T-helper 2 cell treated with Interferon-gamma antibody and Interleukin-4, amounts not matched to agents 100 ng/mL and 5 ng/mL, for 36 hours (primary cell): ENCODE measurements at places on chromosomes 12 and 14. TPM values are rescaled to one million over a fixed set of nuclear protein-coding genes. Genes with fewer than 3 reads are reported as not detected.

The GYS2 gene
- total RNA-seq: 0.11 and 0.23 TPM in 2 replicates

The MGP gene
- total RNA-seq: 0.27 TPM in 1 of 2 replicates, not detected in the other

The FAM90A1 gene
- total RNA-seq: 0.09 and 0.36 TPM in 2 replicates

The TMEM229B gene
- total RNA-seq: 18.4 and 19.4 TPM in 2 replicates

The ORMDL2 gene
- total RNA-seq: 68.2 and 71.0 TPM in 2 replicates

The FLRT2 gene
- not detected in 2 replicates for total RNA-seq

The DIO3 gene
- not detected in 2 replicates for total RNA-seq

The GALNT8 gene
- 2.1 and 2.9 TPM in 2 replicates for total RNA-seq

The GLT1D1 gene
- total RNA-seq: 1.0 TPM in 2 replicates

The CORO1C gene
- 45.6 and 47.7 TPM in 2 replicates for total RNA-seq

The RASSF9 gene
- not detected in 2 replicates for total RNA-seq

The PMCH gene
- 2.8 and 3.6 TPM in 2 replicates for total RNA-seq

The GUCY2C gene
- not detected in 2 replicates for total RNA-seq

The TPPP2 gene
- not detected in 2 replicates for total RNA-seq

The TSPAN11 gene
- not detected in 2 replicates for total RNA-seq

The GALNT6 gene
- 24.8 and 26.6 TPM in 2 replicates for total RNA-seq

The C14orf180 gene
- total RNA-seq: not detected in 2 replicates

The DPPA3 gene
- not detected in 2 replicates for total RNA-seq

The NEUROD4 gene
- not detected in 2 replicates for total RNA-seq

The FOXG1 gene
- not detected in 2 replicates for total RNA-seq

The TTC8 gene
- 1.6 and 1.7 TPM in 2 replicates for total RNA-seq

The LRRIQ1 gene
- not detected in 2 replicates for total RNA-seq

The FGF23 gene
- not detected in 2 replicates for total RNA-seq

The SLC8A3 gene
- 0.05 TPM in 1 of 2 replicates, not detected in the other for total RNA-seq

The SLCO1C1 gene
- not detected in 2 replicates for total RNA-seq

The ITGB7 gene
- total RNA-seq: 742 and 770 TPM in 2 replicates
